ENCODE measurements at places on chromosomes 1 and 21. TPM values are rescaled to one million over a fixed set of nuclear protein-coding genes. Genes with fewer than 3 reads are reported as not detected.

- no peak overlapping the region for H3K27ac ChIP-seq
- H3K27me3 ChIP-seq: no peaks in the 10 kb centered on the region
- DNase-seq: no peak
These were observed 16.7 kb upstream of the ZYG11A start for GRCh38 chr1:52825868-52826267.

- no peaks in the 10 kb centered on the region for H3K36me3 ChIP-seq
- no peak overlapping the region for H3K27ac ChIP-seq
- H3K4me3 ChIP-seq: no peak overlapping the region
- no peaks in the 10 kb centered on the region for H3K27me3 ChIP-seq
These were observed 49.5 kb downstream of the OLFML2B start for GRCh38 chr1:161973924-161974845.

- peaks cover 14% of the 10 kb centered on the region for H3K4me1 ChIP-seq
- no peaks in the 10 kb centered on the region for H3K27me3 ChIP-seq
- DNase-seq: no peak
- peaks cover 98% of the 10 kb centered on the region for H3K36me3 ChIP-seq
These were observed 27.7 kb downstream of the PEA15 start for GRCh38 chr1:160232911-160233310.

GRCh38 chr1:171606402-171606941 is 15.6 kb upstream of the MYOCOS start:
- H3K27me3 ChIP-seq: no peaks in the 10 kb centered on the region
- DNase-seq: no peak
- no peaks in the 10 kb centered on the region for H3K4me1 ChIP-seq
- no peaks in the 10 kb centered on the region for H3K36me3 ChIP-seq

DNA sequence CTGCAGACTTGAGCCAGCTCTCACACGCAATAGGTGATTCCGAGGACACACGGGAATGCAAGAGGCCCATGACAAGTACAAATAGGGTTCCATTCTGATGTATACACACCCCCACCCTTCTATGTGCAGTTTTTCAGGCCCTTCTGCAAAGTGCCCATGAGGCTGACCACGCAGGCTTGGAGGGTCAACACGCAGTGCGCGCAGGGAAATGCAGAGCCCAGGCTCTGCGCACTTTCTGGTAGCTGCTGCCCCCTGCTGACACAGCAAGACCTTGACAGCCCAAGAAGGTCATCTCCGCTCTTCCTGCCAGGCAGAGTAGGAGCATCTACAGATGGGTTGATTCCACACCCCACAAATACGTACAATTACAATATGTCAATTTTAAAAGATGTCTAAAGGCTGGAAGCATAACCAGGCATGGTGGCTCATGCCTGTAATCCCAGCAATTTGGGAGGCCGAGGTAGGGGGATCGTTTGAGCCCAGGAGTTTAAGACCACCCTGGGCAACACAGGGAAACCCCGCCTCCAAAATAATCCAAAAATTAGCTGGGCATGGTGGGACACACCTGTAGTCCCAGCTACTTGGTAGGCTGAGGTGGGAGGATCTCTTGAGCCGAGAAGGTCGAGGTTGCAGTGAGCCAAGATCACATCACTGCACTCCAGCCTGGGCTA is 18.5 kb downstream of the SH3BP5L start:
- DNase-seq: peak; percentile 67
- H3K4me3 ChIP-seq: no peak overlapping the region
- no peak overlapping the region for H3K27ac ChIP-seq
- peaks cover 32% of the 10 kb centered on the region for H3K4me1 ChIP-seq
- H3K36me3 ChIP-seq: no peaks in the 10 kb centered on the region
- no peaks in the 10 kb centered on the region for H3K27me3 ChIP-seq

DNA sequence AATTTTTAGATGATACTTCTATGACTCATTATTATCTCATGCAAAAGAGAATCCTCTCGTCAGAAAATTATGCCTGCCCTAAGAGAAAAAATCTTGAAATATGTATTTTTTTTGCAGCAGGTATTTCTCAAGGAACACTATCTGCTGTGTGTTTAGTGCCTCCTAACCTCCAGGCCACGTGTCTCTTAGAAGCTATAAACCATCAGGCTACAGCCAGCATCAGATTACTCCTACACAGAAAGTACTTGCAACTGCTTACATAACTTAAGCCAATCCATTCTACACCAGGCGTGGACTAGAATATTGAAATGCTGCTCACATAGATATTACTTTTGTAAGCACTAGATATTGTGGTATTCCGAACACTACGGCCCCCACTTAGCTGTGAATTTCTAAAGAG is 933.4 kb downstream of the PLA2G4A start:
- DNase-seq: no peak
- H3K27ac ChIP-seq: no peak overlapping the region
- H3K4me1 ChIP-seq: no peaks in the 10 kb centered on the region
- H3K36me3 ChIP-seq: no peaks in the 10 kb centered on the region

DNA sequence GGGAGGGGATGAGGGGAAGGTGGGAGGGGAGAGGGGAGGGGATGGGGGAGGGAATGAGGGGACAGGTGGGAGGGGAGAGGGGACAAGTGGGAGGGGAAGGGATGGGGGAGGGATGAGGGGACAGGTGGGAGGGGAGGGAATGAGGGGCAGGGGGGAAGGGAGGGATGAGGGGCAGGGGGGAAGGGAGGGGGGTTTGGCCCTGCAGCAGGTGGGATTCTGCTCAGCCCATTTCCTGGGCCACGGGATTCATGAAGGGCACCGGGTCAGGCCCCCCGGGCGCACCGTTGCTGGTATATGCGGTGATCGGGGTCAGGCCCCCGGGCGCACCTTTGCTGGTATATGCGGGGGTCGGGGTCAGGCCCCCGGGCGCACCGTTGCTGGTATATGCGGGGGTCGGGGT is 15.1 kb upstream of the SAMD11 start:
- no peak overlapping the region for H3K4me3 ChIP-seq
- no peak overlapping the region for H3K27ac ChIP-seq
- DNase-seq: no peak
- peaks cover 59% of the 10 kb centered on the region for H3K4me1 ChIP-seq
- H3K36me3 ChIP-seq: no peaks in the 10 kb centered on the region

GRCh38 chr1:25030012-25030411 is 99.9 kb upstream of the RUNX3 start:
- H3K4me3 ChIP-seq: no peak overlapping the region
- no peak overlapping the region for H3K27ac ChIP-seq
- DNase-seq: no peak
- H3K27me3 ChIP-seq: peaks cover 5% of the 10 kb centered on the region
- no peaks in the 10 kb centered on the region for H3K36me3 ChIP-seq

GRCh38 chr1:56715156-56715555 is 70.0 kb downstream of the PRKAA2 start:
- H3K4me1 ChIP-seq: no peaks in the 10 kb centered on the region
- no peaks in the 10 kb centered on the region for H3K36me3 ChIP-seq
- H3K27me3 ChIP-seq: no peaks in the 10 kb centered on the region
- no peak overlapping the region for H3K27ac ChIP-seq
- H3K4me3 ChIP-seq: no peak overlapping the region

- no peaks in the 10 kb centered on the region for H3K4me1 ChIP-seq
- no peaks in the 10 kb centered on the region for H3K27me3 ChIP-seq
- no peak overlapping the region for H3K4me3 ChIP-seq
- DNase-seq: no peak
- no peak overlapping the region for H3K27ac ChIP-seq
These were observed 283.4 kb upstream of the ZRANB2 start for GRCh38 chr1:71364236-71364635.

GRCh38 chr21:31932470-31932764 is 59.6 kb downstream of the HUNK start:
- no peak overlapping the region for H3K27ac ChIP-seq
- H3K27me3 ChIP-seq: no peaks in the 10 kb centered on the region
- DNase-seq: no peak

SPRR2E gene
- not detected for total RNA-seq

SLFNL1 gene
- total RNA-seq: not detected

NPPA gene
- total RNA-seq: not detected
